Activated naive CD8-positive, alpha-beta T cell treated with anti-CD3 and anti-CD28 coated beads for 36 hours (primary cell): ENCODE measurements at places on chromosomes 5 and 9. TPM values are rescaled to one million over a fixed set of nuclear protein-coding genes. Genes with fewer than 3 reads are reported as not detected.

GRCh38 chr9:133770076-133770777 lies 32.1 kb upstream of the SARDH start:
- no peak for DNase-seq
- no peaks in the 10 kb centered on the region for H3K4me1 ChIP-seq
- no peak overlapping the region for H3K4me3 ChIP-seq
- H3K36me3 ChIP-seq, result peaks cover 8% of the 10 kb centered on the region

DNA sequence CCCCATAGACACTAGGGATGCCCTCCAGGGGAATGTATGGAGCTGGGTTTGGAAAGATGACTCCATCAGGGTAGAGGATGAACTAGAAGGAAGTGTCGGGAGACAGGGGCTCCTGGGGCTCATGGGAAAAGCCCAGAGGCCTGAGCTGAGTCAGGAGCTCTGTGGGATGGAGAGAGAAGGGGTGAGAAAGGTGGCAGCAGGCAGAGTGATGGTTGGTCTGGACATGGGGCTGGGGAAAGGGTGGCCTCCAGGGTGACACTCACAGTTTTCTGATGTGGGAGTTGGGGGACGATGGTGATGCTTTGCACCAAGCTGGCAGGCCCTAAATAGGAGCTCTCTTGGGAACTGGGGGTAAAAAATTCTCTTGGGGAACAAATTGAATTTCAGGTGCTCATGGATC lies 213.5 kb upstream of the MVB12B start:
- no peaks in the 10 kb centered on the region for H3K4me1 ChIP-seq
- peaks cover 22% of the 10 kb centered on the region for H3K27me3 ChIP-seq
- no peak overlapping the region for H3K27ac ChIP-seq
- H3K4me3 ChIP-seq, result no peak overlapping the region

DNA sequence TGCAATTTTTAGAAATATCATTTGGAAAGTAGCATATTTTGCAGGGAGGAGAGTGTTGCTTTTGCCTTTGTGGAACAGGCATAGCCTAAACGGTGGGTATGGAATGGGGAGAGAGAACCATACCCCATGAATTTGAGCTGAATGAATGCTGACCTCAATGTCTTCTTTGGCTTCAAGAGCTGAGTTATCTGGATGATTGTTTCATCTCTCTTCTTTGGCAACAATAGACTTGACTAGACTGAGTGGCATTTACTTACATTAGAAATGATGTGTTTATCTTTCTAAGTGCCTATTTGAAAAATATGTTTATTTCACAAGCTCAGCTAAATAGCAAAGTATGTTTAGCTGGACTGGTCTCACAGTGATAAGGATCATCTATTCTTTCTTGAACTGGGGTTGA lies 42.8 kb downstream of the SPEF2 start:
- H3K27me3 ChIP-seq, result no peaks in the 10 kb centered on the region
- H3K27ac ChIP-seq, result no peak overlapping the region
- DNase-seq, result no peak
- peaks cover 29% of the 10 kb centered on the region for H3K36me3 ChIP-seq
- H3K4me3 ChIP-seq, result no peak overlapping the region

DNA sequence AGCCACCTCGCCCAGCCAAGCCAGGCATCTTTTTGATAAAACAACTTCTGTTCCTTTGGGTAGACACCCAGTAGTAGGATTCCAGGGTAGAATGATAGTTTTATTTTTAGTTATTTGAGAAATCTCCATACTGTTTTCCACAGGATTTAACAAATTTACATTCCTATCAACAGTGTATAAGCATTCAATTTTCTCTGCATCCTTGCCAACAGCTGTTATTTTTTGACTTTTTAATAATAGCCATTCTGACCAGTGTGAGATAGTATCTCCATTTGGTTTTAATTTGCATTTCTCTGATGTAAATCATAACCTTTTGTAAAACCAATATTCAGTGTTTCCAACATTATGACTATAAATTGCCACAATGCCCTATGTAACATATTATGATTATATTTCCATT lies 28.2 kb upstream of the CCNB1 start:
- no peaks in the 10 kb centered on the region for H3K4me1 ChIP-seq
- H3K27me3 ChIP-seq, result no peaks in the 10 kb centered on the region
- no peak for DNase-seq

- peaks cover 41% of the 10 kb centered on the region for H3K27me3 ChIP-seq
- no peak overlapping the region for H3K27ac ChIP-seq
- peaks cover 2% of the 10 kb centered on the region for H3K4me1 ChIP-seq
- H3K36me3 ChIP-seq, result no peaks in the 10 kb centered on the region
- H3K4me3 ChIP-seq, result no peak overlapping the region
Measured at GRCh38 chr5:87778876-87779275, 366.1 kb upstream of the CCNH start.

The STING1 gene
- 40.5 TPM for total RNA-seq

GRCh38 chr5:95439801-95440493 lies 48.8 kb downstream of the FAM81B start:
- H3K4me1 ChIP-seq, result no peaks in the 10 kb centered on the region
- peaks cover 8% of the 10 kb centered on the region for H3K27me3 ChIP-seq
- H3K4me3 ChIP-seq, result no peak overlapping the region
- H3K36me3 ChIP-seq, result peaks cover 2% of the 10 kb centered on the region
- H3K27ac ChIP-seq, result no peak overlapping the region

DNA sequence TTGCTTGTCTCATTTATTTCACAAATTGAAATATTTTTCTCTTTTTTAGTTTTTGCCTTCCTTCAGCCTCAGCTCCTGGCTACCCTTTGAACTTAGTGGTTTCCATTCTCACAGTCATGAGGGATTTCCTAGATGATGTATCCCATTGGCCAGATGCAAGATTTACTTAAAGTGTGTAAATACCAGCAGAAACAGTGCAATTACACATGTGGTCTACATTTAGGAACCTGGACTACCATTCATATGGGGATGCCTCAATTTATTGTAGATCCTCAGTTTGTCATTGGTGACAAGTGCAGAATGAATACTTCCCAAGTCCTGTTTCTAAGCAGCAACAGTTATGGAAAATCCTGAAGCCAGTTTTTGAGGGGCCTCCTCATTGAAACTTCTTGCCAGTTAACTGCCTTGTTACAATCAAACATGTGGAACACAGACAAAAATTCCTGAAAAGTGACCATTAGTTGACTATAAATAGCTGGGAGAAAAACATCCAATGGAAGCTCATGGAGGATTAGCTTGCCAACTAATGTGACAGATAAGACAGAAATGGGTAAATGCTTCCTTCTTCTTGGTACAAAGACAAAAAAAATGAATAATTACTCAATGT lies 113.6 kb upstream of the FER start:
- H3K27ac ChIP-seq, result no peak overlapping the region
- DNase-seq, result no peak
- H3K36me3 ChIP-seq, result no peaks in the 10 kb centered on the region
- peaks cover 4% of the 10 kb centered on the region for H3K4me1 ChIP-seq
- peaks cover 7% of the 10 kb centered on the region for H3K27me3 ChIP-seq

DNA sequence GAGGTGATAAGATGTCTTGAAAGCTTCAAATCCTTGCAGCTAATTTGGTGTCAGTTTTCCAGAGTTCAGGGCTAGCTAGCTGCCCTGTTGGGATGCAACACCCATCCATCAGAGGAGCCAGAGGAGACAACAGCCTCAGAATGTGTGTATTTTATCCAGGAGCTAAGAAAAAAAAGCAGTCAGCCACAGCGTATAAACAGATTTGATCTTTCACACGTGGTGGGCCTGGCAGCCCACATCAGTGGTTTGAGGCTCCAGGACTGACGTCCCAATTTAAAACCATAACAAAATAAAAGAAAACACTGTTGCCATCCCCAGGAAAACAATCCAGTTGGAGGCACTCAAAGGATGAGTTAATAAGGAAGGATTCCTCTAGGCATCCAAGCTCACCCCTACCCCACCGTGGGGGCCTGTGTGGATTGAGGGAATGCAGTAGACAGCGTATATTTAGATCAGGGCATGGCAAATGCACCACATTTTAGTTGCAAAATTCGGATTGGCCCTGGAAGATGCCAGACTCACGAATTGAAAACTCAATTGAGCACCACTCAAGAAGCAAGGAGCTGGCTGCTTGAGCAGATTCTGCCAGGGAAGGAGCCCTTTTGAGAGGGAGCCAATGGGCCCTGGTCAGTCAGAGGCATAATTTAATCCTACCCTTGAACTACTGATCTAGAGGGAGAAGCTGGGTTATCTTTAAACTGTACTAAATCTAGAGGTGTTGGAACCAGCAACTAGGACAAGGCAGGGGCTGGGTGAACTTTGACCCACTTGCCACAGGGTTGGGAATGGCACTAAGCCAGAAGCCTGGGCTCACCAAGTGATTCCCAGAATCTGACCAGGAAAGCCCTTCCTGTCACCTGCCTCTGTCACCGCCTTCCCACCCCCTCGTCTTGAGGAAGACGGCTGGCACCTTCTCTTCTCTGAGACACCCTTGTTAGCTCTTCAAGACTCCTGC lies 17.5 kb downstream of the ADRA1B start:
- no peak overlapping the region for H3K27ac ChIP-seq
- H3K4me3 ChIP-seq, result no peak overlapping the region
- no peaks in the 10 kb centered on the region for H3K4me1 ChIP-seq
- no peaks in the 10 kb centered on the region for H3K36me3 ChIP-seq
- H3K27me3 ChIP-seq, result peaks cover 25% of the 10 kb centered on the region

GRCh38 chr9:96686638-96687335 lies 31.7 kb upstream of the PRXL2C start:
- peaks cover 3% of the 10 kb centered on the region for H3K4me1 ChIP-seq
- peak; percentile 87 for DNase-seq
- peak overlapping the region; percentile 77 for H3K4me3 ChIP-seq
- peak overlapping the region; percentile 76 for H3K27ac ChIP-seq
- H3K36me3 ChIP-seq, result peaks cover 7% of the 10 kb centered on the region

DNA sequence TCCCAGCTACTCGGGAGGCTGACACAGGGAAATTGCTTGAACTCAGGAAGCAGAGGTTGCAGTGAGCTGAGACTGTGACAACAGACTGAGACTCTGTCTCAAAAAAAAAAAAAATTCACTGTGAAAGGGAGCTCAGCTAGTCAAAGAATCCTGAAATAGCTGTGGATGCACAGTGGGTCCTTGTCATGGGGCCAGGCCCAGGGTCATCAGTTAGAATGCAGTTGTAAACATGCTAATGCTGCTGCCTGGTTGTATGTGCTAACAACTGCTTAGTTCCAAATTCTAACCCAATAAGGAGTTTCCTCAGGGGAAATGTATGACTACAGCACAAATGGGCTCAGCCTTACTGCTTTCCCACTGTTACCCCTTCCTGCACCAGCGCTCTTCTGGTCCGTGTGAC lies 84.0 kb downstream of the PALM2AKAP2 start:
- peaks cover 13% of the 10 kb centered on the region for H3K27me3 ChIP-seq
- no peak for DNase-seq

DNA sequence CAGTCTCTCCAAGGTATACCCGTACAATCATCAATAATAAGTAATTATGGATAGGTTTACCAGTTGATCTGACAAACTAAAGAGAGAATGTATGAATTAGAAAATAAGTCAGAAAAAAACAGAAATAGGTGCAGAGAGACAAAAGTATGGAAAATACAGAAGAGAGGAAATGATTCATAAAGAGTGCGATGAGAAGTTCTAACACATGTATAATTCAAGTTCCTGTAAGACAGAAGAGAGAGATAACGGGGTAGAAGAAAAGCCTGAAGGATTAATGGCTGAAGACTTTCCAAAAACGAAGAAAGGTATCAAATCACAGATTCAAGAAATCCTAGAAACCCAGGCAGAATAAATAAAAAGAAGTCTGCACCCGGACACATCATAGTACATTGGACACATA lies 16.2 kb upstream of the SMU1 start:
- H3K27me3 ChIP-seq, result no peaks in the 10 kb centered on the region
- H3K27ac ChIP-seq, result peak overlapping the region; percentile 22
- no peak for DNase-seq
- no peak overlapping the region for H3K4me3 ChIP-seq
- peaks cover 7% of the 10 kb centered on the region for H3K4me1 ChIP-seq
- peaks cover 1% of the 10 kb centered on the region for H3K36me3 ChIP-seq

GRCh38 chr5:79858410-79858723 lies 132.7 kb downstream of the MTX3 start:
- no peaks in the 10 kb centered on the region for H3K36me3 ChIP-seq
- H3K4me3 ChIP-seq, result no peak overlapping the region
- peaks cover 4% of the 10 kb centered on the region for H3K27me3 ChIP-seq
- peaks cover 4% of the 10 kb centered on the region for H3K4me1 ChIP-seq
- DNase-seq, result no peak

DNA sequence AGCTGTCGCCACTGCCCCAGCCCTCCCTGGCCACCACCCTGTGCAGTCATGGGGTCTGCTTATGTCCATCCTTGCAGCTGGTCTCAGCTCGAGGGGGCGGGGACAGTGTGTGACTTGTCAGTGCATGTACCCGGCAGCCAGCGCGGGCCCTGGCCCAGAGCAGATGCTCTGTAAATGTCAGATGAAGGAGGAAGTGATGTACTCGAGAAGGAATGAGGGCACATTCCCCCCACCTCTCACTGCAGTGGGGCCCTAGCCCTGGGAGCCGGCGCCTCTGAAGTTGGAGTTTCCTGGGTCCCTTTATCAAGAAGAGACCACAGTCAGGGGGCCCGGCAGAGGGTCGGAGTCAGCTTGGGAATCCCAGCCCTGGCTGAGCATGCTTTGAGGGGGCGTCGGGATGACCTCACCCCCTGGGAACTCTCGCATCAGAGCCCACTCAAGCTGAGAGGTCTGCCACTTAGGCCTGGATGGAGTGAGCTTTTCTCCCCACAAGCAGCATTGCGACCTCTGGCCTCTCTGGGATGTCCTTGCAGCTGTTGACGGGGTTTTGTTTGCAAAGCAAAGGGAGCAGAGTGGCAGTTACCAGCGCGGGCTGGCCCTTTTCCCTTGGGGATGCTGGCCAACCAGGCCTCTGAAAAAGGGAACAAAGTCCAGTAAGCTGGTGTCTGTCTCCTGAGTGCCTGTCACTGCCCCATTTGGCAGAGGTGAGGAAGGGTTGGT lies 19.0 kb downstream of the NEURL1B start:
- DNase-seq, result no peak
- H3K27me3 ChIP-seq, result no peaks in the 10 kb centered on the region
- H3K4me1 ChIP-seq, result no peaks in the 10 kb centered on the region
- H3K27ac ChIP-seq, result no peak overlapping the region
- peaks cover 5% of the 10 kb centered on the region for H3K36me3 ChIP-seq

GRCh38 chr9:15606643-15607472 lies 54.0 kb downstream of the CCDC171 start:
- H3K27ac ChIP-seq, result no peak overlapping the region
- H3K4me3 ChIP-seq, result no peak overlapping the region
- no peaks in the 10 kb centered on the region for H3K36me3 ChIP-seq
- H3K4me1 ChIP-seq, result no peaks in the 10 kb centered on the region

- H3K4me3 ChIP-seq, result no peak overlapping the region
- no peak for DNase-seq
- H3K4me1 ChIP-seq, result no peaks in the 10 kb centered on the region
Measured at GRCh38 chr9:120353506-120353905, 226.5 kb downstream of the CDK5RAP2 start.

The GDNF gene
- not detected for total RNA-seq

DNA sequence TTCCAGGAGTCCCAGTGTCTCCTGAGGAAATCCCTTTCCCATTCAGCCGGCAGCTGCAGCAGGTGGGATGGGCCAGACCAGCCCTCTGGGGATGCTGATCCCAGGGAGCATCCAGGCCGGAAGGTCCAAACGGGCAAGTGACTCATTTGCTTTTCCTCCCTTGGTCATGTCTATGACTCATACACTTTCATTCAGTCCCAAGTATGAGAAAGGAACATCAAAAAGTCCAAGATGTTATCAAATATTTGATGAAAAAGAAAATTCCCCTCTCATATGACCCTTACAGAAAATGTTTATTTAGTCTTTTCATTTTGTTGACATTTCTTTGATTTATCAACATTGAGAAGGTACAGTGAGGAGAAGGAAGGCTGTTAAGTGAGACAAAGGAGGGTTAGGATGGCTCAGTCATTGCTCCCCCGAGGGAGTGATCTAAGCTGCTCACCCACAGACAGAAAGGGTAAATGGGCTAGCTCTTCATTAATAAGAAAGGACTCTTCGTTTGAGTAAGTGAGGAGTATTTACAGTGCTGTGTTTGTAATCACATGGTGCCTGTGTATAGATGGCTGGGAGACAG lies 117.6 kb upstream of the ANKRD55 start:
- H3K4me1 ChIP-seq, result peaks cover 38% of the 10 kb centered on the region
- H3K27ac ChIP-seq, result no peak overlapping the region
- no peak for DNase-seq
- H3K4me3 ChIP-seq, result no peak overlapping the region
- peaks cover 3% of the 10 kb centered on the region for H3K36me3 ChIP-seq
